MCF 10A (cell line): ENCODE measurements at places on chromosomes 4 and X. TPM values are rescaled to one million over a fixed set of nuclear protein-coding genes. Genes with fewer than 3 reads are reported as not detected.
A peak's percentile ranks its signal among the peaks of the same experiment; 100 is the strongest.

TCEAL5 gene
- not detected in 2 replicates for total RNA-seq

PHKA1 gene
- total RNA-seq: 8.9 and 9.1 TPM in 2 replicates

CXCL3 gene
- total RNA-seq: 9.2 and 9.8 TPM in 2 replicates

DNA sequence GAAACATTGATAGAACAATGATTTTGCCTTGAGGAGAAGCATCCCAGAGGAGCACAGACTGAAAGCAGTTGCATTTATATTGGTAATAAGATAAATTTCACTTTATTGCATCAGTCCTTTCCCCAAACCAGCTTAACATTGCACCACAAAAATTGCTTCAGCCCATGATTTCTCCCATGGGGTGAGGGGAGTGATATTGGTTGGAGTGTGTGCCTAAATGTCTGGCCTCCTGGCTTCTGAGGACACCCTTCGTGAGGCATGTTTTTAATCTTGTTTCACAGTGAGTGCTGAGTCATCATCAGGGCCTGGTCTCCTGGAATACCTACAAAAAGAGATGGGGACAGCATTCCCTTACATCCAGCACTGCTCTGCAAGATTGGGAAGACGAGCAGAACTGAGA lies 487.9 kb downstream of the C4orf33 start:
- peaks cover 6% of the 10 kb centered on the region for H3K4me1 ChIP-seq
- H3K27me3 ChIP-seq: no peaks in the 10 kb centered on the region
- peak; percentile 58 for DNase-seq

GRCh38 chr4:135365065-135365464 lies 1163.5 kb upstream of the PABPC4L start:
- no peaks in the 10 kb centered on the region for H3K27me3 ChIP-seq
- no peaks in the 10 kb centered on the region for H3K4me1 ChIP-seq
- DNase-seq: no peak
- H3K27ac ChIP-seq: no peak overlapping the region
- H3K36me3 ChIP-seq: no peaks in the 10 kb centered on the region
- H3K4me3 ChIP-seq: no peak overlapping the region

GRCh38 chrX:118726396-118726795 lies 1.0 kb upstream of the IL13RA1 start:
- H3K4me3 ChIP-seq: peak overlapping the region; percentile 66
- DNase-seq: no peak
- peak overlapping the region; percentile 49 for H3K27ac ChIP-seq
- H3K36me3 ChIP-seq: peaks cover 8% of the 10 kb centered on the region
- peaks cover 33% of the 10 kb centered on the region for H3K4me1 ChIP-seq

GRCh38 chr4:185341841-185342240 lies 53.9 kb downstream of the LRP2BP start:
- H3K27me3 ChIP-seq: no peaks in the 10 kb centered on the region
- H3K4me1 ChIP-seq: no peaks in the 10 kb centered on the region
- peaks cover 18% of the 10 kb centered on the region for H3K36me3 ChIP-seq
- H3K4me3 ChIP-seq: no peak overlapping the region
- no peak overlapping the region for H3K27ac ChIP-seq

DNA sequence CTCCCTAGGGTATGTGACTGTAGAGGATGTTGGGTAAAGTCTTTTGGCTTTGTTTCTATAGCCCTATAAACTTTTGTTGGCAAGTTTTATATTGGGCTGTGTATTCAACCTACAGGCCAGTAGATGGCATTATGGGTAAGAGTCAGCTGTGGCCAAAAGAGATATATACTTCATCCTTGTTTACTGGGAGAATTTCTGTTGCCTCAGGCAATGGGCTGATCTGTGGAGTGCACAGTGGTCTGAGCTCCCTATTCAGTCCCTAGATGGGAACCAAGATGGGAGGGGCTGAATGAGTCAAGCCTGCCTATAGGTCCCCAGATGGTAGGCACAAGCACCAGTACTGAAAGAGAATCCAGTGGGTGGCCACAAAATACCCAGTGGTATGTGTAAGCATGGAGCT lies 580.6 kb downstream of the EPHA5 start:
- peak; percentile 32 for DNase-seq
- H3K27me3 ChIP-seq: no peaks in the 10 kb centered on the region
- no peak overlapping the region for H3K4me3 ChIP-seq
- no peaks in the 10 kb centered on the region for H3K4me1 ChIP-seq
- H3K36me3 ChIP-seq: no peaks in the 10 kb centered on the region

GRCh38 chr4:26466578-26467270 lies 23.6 kb downstream of the CCKAR start:
- no peak overlapping the region for H3K27ac ChIP-seq
- H3K36me3 ChIP-seq: no peaks in the 10 kb centered on the region
- H3K4me1 ChIP-seq: peaks cover 7% of the 10 kb centered on the region
- no peaks in the 10 kb centered on the region for H3K27me3 ChIP-seq
- no peak overlapping the region for H3K4me3 ChIP-seq

DNA sequence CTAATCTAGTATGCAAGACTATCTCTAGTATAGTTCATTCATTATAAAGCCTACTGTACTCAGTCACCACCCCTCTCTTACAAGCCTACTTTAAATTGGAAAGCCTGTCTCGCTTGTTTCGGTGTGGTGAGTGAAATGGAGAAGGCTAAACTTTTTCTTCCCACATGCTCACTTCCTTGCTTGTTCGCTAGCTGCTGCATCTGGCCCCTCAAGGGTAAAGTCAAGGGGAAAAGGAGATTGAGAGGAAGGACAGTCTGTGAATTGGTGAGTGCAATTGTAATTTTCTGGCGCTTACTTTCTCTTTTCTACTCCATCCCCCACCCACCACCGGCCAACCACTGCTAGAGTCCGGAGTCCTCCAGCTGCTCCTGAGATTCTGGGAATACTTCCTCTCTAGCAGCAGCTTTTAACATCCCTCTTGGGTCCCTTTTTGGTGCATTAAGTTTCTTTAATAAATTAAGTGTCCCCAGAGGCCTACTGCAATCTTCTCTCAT lies 12.1 kb upstream of the ARAP2 start:
- no peak overlapping the region for H3K4me3 ChIP-seq
- no peaks in the 10 kb centered on the region for H3K36me3 ChIP-seq
- H3K27ac ChIP-seq: no peak overlapping the region

- H3K27me3 ChIP-seq: no peaks in the 10 kb centered on the region
- H3K27ac ChIP-seq: no peak overlapping the region
- H3K4me3 ChIP-seq: no peak overlapping the region
- no peaks in the 10 kb centered on the region for H3K36me3 ChIP-seq
Observed at GRCh38 chr4:41369680-41370079, 113.0 kb downstream of the UCHL1 start.

DNA sequence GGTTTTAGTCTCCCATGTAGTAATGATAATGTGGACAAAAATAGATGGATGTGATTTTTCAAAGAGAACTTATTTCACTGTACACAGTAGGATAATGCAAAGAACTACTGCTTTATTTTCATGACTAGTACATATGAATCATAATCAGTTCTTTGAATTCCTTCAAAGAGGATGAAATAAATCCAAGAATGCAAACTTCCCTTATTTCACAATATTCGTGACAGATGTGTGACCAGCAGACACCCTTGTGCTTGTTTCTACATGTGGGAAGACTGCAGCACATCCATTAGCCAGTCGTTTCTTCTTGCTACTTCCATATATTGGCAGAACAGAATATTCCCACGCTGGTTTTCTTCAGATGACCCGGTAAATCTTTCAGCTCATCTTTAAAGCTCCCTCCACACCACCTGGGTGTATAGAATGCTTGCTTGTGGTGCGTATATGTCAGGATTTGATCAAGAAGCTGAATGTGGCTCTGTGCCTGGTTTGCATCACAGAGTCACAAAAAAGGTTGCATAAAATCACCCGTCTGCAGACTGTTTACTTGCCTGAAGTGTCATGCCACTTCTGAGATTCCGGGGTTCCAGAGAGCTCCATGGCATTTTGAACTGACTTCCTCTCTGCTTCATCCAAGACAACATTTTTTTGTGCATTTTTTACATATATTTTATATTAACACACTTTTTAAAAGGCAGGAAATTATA lies 47.7 kb upstream of the FAT4 start:
- H3K27ac ChIP-seq: peak overlapping the region; percentile 57
- peaks cover 13% of the 10 kb centered on the region for H3K4me1 ChIP-seq
- no peaks in the 10 kb centered on the region for H3K27me3 ChIP-seq
- H3K4me3 ChIP-seq: peak overlapping the region; percentile 63
- peak; percentile 89 for DNase-seq
- H3K36me3 ChIP-seq: no peaks in the 10 kb centered on the region

- H3K27ac ChIP-seq: peak overlapping the region; percentile 66
- H3K36me3 ChIP-seq: no peaks in the 10 kb centered on the region
- peaks cover 8% of the 10 kb centered on the region for H3K4me1 ChIP-seq
- DNase-seq: no peak
Observed at GRCh38 chrX:139825618-139826017, 107.2 kb downstream of the ATP11C start.

- H3K4me1 ChIP-seq: peaks cover 8% of the 10 kb centered on the region
- H3K27me3 ChIP-seq: no peaks in the 10 kb centered on the region
- DNase-seq: no peak
- peak overlapping the region; percentile 68 for H3K27ac ChIP-seq
- no peaks in the 10 kb centered on the region for H3K36me3 ChIP-seq
Observed at GRCh38 chr4:153189016-153189801, 15.0 kb upstream of the TRIM2 start.

DNA sequence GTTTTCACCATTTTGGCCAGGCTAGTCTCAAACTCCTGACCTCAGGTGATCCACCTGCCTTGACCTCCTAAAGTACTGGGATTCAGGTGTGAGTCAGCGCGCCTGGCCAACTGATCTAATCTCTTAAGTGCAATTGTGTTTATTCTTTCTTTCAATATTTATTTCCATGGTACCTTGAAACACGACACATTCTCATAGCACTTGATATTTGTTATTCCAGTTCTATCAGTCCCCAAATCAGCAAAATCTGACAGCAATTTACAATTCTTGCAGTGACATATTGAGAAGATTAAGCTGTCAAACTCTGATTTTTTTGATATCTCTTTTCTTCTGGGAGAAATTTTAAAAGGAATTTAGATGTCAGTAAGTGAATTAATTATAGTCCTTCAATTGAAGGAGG lies 218.1 kb upstream of the FAT4 start:
- no peak for DNase-seq
- no peak overlapping the region for H3K27ac ChIP-seq
- H3K4me1 ChIP-seq: peaks cover 21% of the 10 kb centered on the region
- H3K27me3 ChIP-seq: no peaks in the 10 kb centered on the region

- H3K27me3 ChIP-seq: peaks cover 21% of the 10 kb centered on the region
- H3K36me3 ChIP-seq: no peaks in the 10 kb centered on the region
- DNase-seq: no peak
- no peaks in the 10 kb centered on the region for H3K4me1 ChIP-seq
Observed at GRCh38 chrX:20686256-20686655, 419.5 kb upstream of the RPS6KA3 start.

DNA sequence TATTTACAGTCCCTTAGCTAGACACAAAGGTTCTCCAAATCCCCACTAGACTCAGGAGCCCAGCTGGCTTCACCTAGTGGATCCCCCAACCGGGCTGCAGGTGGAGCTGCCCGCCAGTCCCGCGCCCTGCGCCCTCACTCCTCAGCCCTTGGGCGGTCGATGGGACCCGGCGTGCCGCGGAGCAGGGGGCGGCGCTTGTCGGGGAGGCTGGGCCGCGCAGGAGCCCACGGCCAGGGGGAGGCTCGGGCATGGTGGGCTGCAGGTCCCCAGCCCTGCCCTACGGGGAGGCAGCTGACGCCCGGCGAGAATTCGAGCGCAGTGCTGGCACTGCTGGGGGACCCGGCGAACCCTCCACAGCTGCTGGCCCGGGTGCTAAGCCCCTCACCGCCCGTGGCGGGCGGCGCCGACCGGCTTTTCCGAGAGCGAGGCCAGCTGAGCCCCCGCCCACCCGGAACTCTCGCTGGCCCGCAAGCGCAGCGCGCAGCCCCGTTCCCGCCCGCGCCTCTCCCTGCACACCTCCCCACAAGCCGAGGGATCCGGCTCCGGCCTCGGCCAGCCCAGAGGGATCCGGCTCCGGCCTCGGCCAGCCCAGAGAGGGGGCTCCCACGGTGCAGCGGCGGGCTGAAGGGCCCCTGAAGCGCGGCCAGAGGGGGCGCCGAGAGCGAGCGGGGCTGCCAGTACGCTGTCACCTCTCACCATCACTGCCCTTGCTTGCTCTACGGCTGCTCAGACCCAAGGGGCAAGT lies 39.4 kb downstream of the WFS1 start:
- no peak overlapping the region for H3K4me3 ChIP-seq
- H3K4me1 ChIP-seq: no peaks in the 10 kb centered on the region
- no peaks in the 10 kb centered on the region for H3K27me3 ChIP-seq
- no peaks in the 10 kb centered on the region for H3K36me3 ChIP-seq
- H3K27ac ChIP-seq: no peak overlapping the region

- DNase-seq: no peak
- H3K4me3 ChIP-seq: no peak overlapping the region
- H3K27me3 ChIP-seq: no peaks in the 10 kb centered on the region
- no peaks in the 10 kb centered on the region for H3K36me3 ChIP-seq
Observed at GRCh38 chr4:20625426-20625825, 74.8 kb upstream of the PACRGL start.

DNA sequence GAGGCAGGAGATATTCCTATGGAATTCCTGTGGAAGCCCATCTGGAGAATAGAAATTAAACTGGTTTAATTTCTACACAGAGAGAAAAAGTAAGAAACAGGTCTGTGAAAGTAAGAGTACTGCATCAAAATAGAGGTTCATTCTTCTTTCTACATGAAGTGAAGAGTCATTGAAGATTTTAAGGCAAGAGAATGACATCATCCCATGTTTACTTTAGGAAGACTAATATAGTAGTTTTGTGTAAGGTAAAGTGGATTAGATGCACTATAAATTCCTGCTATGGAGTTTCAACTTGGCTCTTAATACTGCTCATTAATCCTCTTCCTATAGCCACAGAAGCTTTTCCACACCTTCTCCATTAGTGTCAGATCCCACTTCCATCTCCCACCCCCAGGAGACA lies 47.6 kb downstream of the CNGA1 start:
- H3K4me1 ChIP-seq: no peaks in the 10 kb centered on the region
- no peaks in the 10 kb centered on the region for H3K36me3 ChIP-seq
- H3K27ac ChIP-seq: no peak overlapping the region
- no peak overlapping the region for H3K4me3 ChIP-seq
- H3K27me3 ChIP-seq: no peaks in the 10 kb centered on the region
- DNase-seq: no peak

DNA sequence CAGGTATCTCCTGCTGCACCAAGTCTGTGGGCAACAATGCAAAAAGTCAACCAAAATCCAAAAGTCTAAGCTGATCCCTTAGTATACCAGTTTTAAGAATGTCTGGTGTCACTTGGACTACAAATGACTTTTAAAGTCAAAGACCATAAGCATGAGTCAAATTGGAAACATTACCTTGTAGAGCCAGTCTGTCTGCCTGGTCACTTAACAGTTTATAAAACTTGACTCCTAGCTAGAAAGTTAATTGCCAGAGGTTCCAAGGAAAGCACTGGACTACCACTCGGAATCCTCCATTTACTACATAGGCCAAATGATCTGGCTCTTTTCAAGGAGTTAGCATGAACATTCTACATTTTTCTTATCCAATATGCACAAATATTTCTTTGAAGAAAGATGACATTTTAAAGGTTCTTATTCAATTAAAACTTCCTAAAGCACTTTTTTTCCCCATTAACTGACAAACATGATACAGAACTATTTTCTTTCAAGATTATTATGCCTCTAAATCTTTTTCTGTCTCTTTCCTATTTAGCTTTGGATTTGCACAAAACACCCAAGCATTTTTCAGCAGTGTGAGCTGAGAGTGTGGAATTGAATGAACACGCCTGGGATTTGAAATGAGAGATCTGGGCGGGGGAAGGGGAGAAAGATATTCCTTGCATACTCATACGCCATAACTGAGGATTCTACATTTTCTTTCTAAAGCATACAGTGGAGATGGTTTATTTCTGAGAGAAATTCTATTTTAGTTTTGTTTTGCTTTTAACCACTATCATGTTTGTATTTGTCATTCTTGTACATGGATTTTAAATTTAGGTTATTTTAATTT lies 188.4 kb downstream of the SHROOM3 start:
- no peaks in the 10 kb centered on the region for H3K36me3 ChIP-seq
- no peak for DNase-seq
- H3K27me3 ChIP-seq: no peaks in the 10 kb centered on the region
- no peak overlapping the region for H3K4me3 ChIP-seq
- H3K4me1 ChIP-seq: peaks cover 37% of the 10 kb centered on the region
- peak overlapping the region; percentile 93 for H3K27ac ChIP-seq
